Tongue (tissue), 3 donors: ENCODE measurements at places on chromosomes 12 and 14. TPM values are rescaled to one million over a fixed set of nuclear protein-coding genes. Genes with fewer than 3 reads are reported as not detected.

The AQP2 gene
- total RNA-seq = not detected

The NEDD1 gene
- 42.4 TPM for total RNA-seq

The NGB gene
- not detected for total RNA-seq

The TAS2R14 gene
- total RNA-seq = 9.1 TPM

The WNT1 gene
- not detected for total RNA-seq

The ADAM20 gene
- 5.0 TPM for total RNA-seq

The TAS2R31 gene
- 17.7 TPM for total RNA-seq

The OAS1 gene
- 7.8 TPM for total RNA-seq

The PTCSC3 gene
- not detected for total RNA-seq

The STAT6 gene
- 59.1 TPM for total RNA-seq

The SLC7A8 gene
- 5.6 TPM for total RNA-seq

The SLCO1B1 gene
- not detected for total RNA-seq

The EMP1 gene
- total RNA-seq = 226 TPM

The ERO1A gene
- 47.9 TPM for total RNA-seq

The RTL1 gene
- 46.9 TPM for total RNA-seq

The KLHL28 gene
- 33.7 TPM for total RNA-seq

The ESR2 gene
- 0.21 TPM for total RNA-seq

The L2HGDH gene
- total RNA-seq = 14.9 TPM

The MGAT4C gene
- total RNA-seq = 0.41 TPM

The FOXG1 gene
- 0.10 TPM for total RNA-seq

The ADGRD1 gene
- total RNA-seq = 16.4 TPM

The PAPLN gene
- 7.3 TPM for total RNA-seq

The REC8 gene
- 8.6 TPM for total RNA-seq

The TGFB3 gene
- total RNA-seq = 69.4 TPM

The ACSS3 gene
- total RNA-seq = 11.1 TPM

The CNIH1 gene
- total RNA-seq = 230 TPM

The KRT6C gene
- 19.3 TPM for total RNA-seq

The CIROP gene
- not detected for total RNA-seq

The MARK3 gene
- total RNA-seq = 77.9 TPM

The AKAP5 gene
- 0.51 TPM for total RNA-seq

The TNFAIP2 gene
- 73.4 TPM for total RNA-seq

The BATF gene
- not detected for total RNA-seq

The TCL1A gene
- 3.5 TPM for total RNA-seq

The TEX52 gene
- total RNA-seq = not detected

The PTPRR gene
- total RNA-seq = 1.2 TPM

The ITGB7 gene
- 1.2 TPM for total RNA-seq
